ENCODE measurements at places on chromosomes 6 and 20.

DNA sequence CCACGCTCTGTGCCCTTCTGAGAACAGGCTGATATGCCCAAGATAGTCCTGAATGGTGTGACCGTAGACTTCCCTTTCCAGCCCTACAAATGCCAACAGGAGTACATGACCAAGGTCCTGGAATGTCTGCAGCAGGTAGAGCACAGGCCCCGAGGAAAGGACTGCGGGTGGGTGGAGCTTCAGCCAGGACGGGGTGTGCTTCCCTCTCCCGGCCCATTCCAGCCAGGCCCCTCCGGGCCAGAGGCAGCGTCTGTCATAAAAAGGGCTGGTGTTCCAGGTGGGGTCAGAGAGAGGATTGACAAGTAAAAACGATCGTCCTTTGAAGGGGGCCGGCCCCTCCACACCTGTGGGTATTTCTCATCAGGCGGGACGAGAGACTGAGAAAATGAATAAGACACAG, 1.3 kb downstream of the RTEL1 start:
- DNase-seq: no peak

GRCh38 chr20:20369250-20370093, 1.6 kb downstream of the INSM1 start:
- DNase-seq: no peak

DNA sequence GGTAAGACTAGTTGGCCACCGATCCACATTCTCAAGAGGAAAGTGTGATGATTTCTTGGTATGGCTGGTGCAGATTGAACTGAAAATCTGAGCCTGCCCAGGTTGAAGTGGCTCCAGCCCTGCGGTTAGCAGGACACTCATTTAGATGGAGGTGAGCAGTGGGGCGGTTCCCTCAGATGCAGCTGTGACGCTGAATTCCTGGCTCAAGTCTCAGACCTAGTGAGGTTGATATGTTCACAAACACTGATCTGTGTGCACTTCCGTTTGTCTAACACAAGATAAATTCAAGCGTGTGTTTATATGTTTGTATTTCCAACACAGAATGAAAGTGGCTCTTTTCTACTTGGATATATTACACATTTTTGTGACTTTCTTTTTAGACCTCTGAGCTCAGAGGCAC, 83.4 kb upstream of the FRMD1 start:
- DNase-seq: no peak

GRCh38 chr6:158639056-158639455, 5.5 kb downstream of the DYNLT1 start:
- no peak for DNase-seq

DNA sequence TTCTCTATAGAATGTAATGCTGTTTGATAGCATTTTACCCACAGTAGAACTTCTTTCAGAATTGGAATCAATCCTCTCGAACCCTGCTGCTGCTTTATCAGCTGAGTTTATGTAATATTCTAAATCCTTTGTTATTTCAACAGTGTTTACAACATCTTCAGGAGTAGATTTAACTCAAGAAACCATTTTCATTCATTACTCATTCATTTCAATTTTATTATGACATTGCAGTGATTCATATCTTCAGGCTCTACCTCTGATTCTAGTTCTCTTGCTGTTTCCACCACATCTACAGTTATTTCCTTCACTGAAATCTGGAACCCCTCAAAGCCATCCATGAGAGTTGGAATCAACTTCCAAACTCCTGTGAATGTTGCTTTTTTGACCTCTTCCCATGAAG, 93.7 kb downstream of the ZFAND3 start:
- no peak for DNase-seq

DNA sequence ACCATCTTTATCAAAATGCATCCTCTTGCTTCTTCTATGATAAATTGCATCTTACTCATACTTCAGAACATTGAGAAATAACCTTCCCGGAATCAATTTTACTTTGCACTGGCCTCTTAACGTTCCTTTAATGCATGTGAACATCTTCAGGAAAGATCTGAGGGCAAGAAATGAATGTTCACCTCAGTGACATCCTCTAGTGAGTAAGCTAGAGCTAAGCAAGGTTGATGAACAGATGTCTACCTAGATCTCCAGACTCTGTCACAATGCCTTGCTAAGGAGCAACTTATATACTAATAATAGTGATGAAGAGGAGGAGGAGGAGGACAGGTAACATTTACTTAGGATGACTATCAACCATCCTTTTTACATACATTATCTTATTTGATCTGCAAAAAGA, 16.8 kb upstream of the HINT3 start:
- DNase-seq: no peak
